ENCODE measurements at places on chromosomes 6 and 20. TPM values are rescaled to one million over a fixed set of nuclear protein-coding genes. Genes with fewer than 3 reads are reported as not detected.

CYP21A2 gene
- 0.12 TPM for total RNA-seq

DNA sequence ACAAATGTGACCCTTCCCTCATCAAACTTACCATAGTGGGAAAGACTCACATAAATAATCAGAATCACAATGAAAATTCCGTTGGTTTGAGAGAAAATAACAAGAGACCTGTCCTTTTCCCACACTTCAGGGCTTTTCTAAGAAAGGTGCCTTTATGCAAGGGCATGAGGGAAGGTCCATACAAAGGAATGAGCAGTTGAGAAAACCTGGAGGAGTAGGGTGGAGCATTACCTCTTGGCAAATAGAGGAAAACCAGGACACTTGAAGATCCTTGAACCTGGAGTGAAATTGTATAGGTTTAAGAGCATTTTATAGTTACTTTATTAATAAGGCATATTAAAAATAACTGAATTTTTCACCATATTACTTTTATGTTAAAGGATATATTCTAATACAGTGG, 54.3 kb downstream of the UBR2 start:
- DNase-seq: no peak

ZBTB12 gene
- total RNA-seq: 4.4 TPM

DNA sequence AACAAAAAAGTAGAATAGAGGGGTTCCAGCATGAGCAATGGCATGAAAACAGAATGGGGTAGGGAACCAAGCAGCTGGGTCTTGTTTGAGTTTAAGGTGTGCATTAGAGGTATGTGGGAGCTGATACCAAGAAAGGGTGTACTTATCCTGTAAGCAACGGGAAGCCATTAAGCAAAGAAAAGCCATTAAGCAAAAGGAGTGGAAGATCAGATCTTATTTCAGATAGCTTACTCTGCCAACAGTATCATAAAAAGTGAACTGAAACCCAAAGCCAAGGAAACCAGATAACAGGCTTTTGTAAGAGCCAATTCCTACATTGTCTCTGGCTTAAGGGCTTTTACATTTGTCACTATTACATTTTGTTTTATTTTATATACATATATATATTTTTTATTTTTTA, 21.3 kb upstream of the BEND6 start:
- no peak for DNase-seq

DNA sequence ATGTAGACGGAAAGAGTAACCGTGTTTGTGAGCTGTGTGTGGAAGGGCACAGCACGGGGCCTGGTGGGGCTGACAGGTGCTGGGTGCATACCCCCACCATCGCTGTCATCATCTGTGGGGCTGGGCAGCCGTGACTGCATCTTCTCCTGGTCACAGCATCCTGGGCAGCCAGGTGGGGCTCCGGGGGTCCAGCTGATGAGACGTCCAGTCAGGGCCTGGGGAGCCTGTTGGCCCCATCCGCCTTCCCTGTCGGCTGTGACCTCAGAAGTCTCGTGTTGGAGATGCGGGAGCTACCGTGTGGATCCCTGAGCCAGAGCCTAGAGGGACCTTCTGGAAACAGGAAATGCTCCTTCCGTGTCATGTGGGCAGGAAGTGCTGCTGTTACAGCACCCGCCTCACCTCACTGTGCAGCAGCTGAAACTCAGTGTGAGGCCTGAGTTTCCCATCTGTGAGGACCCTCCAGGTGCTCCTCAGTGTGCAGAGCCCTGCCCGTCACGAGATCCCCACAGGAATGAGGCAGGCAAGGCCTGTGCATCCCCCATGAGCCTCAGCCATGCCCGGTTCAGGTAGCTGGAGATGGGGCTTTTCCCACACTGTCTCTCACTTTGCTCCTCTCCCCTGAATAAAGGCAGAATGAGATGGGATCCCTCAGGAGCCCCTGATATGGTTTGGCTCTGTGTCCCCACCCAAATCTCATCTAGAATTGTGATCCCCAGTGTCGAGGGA, 108.7 kb downstream of the ERMARD start:
- no peak for DNase-seq

DNA sequence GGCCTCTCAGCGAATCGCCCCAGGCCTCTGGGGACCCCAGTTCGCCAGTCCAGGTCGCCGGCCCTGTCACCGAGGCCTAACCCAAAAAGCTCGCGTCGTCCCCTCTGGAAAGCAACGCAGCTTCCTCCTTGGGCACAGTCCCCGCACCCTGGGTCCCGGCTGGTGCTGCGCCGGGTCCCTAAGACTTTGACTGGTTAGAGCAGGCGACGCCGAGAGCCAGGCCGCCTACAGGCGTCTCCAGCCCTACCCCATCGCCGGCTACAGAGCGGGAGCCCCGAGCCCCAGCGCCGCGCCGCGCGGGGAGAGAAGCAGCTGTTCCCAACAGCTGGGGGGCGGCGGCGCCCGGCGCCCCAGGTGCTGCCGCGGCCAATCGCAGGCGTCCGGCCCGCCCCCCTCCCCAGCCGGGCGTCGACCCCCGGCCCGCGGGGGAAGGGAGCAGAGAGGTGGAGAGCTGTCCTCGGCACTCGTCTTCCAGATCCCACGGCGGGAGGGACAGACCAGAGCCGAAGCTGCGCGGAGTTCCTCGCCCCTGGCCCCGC, 540 bp upstream of the RBM24 start:
- peak; percentile 62 for DNase-seq

GRCh38 chr20:54083459-54083858, 13.1 kb upstream of the BCAS1 start:
- no peak for DNase-seq

ENPP1 gene
- 86.9 TPM for total RNA-seq

DNA sequence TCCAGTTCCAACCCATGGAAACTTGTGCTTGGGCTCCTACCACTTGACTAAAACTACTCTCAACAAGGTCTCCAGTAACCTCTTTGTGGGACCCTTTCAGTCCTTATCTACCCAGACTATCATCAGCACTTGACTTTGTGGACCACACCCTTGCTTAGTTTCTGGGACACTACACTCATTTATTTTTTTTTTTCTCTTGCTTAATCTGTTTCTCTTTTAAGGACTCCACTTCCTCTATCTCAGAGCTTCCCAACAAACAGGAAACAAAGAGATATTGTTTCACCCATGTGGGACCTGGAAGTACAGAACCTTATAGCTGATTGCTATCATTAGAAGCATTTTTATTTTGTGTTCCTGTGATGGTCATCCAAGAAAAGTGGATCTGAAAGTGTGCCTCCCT, 28.8 kb upstream of the ME1 start:
- no peak for DNase-seq

DNA sequence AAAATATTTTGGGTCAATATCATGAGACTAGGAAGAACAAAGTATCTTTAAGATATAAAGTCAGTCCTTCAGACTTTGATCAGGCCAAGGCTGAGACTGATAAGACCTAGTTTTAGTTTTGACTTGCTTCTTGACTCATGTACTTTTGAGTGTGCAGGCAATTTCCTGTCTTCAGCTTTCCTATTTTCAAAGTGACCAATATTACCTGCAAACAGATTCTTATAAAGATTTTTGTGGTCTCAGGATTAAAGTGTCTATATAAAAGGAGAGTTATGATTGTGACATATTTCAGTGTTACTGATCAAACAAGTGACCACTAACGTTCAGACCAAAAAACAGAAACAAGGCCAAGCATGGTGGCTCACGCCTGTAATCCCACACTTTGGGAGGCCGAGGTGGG, 36.0 kb upstream of the AKIRIN2 start:
- DNase-seq: no peak

GRCh38 chr6:51490101-51490500, 597.3 kb downstream of the PKHD1 start:
- no peak for DNase-seq

KCNK16 gene
- not detected for total RNA-seq

DNA sequence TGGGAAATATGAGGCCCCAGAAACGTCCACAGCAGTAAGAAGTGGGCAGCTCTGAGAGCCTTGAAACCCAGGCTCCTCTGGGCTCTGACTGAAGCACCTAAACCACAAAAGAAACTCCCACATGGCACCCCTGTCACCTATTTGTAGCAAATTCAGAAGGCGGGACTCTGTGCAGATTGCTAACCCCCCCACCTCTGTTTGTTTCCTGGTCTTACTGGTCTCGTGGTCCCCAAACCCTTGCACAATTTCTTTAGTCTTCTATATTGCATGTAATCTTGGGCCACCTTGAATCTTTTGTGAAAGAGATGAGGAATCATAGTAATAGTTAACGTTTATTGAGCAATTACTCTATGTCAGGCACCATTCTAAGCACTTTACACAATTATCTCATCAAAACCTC, 154.3 kb downstream of the PREX1 start:
- DNase-seq: no peak

- DNase-seq: peak; percentile 74
These were observed 16.5 kb downstream of the COL20A1 start for GRCh38 chr20:63309261-63310071.

ABHD16B gene
- total RNA-seq: not detected

- no peak for DNase-seq
These were observed 108.5 kb upstream of the CHD6 start for GRCh38 chr20:41726727-41727126.

SLC17A1 gene
- total RNA-seq: 3.2 TPM

GRCh38 chr20:36827541-36828279, 48.2 kb upstream of the TLDC2 start:
- DNase-seq: no peak

DNA sequence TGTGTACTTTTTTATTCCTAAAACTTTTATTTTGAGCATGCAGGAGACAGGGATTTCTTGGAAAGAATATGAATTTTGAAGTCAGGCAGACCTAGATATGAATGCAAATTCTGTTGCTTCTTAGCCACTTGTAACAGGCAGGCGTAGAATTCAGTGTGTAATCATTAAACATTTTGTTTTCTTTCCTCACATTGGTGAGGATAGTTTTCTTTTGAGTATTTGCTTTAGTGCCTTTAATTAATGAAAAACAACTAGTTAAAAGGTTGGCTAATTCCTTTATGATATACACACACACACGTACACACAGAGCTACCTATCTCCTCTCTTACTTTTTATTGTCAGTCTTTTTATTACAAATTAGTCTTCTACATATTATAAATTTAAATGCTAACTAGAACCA, 342.3 kb downstream of the CDKAL1 start:
- DNase-seq: no peak

CD93 gene
- total RNA-seq: 4.1 TPM

UTRN gene
- total RNA-seq: 86.5 TPM

- DNase-seq: no peak
These were observed 60.6 kb downstream of the SHPRH start for GRCh38 chr6:145903356-145904102.

- DNase-seq: no peak
These were observed 197.2 kb downstream of the FAXC start for GRCh38 chr6:99152347-99152643.

DNA sequence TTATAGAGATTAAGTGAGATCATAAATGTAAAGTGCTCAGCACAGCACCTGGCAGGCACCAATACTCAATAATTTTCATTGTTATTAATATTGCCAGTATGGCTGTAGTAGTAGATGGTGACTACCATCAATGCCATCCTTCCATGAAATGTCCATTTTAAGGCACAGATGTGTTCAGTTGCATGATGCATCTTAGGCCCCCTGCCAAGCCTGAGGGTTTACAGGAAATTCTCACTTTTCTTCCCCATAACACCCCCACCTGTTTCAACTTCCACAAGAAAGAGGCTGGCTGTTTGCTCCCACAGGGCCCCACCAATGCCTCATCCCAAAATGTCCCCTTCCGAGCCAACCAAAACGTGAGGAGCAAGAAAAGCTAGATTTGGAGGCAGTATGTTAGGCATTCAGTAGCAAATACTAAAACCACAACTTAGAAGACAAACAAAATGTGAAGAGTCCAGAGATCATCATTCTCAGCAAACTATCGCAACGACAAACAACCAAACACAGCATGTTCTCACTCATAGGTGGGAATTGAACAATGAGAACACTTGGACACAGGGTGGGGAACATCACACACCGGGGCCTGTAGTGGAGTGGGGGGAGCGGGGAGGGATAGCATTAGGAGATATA, 110.6 kb upstream of the NHSL1 start:
- no peak for DNase-seq

GRCh38 chr6:113626475-113626874, 230.7 kb upstream of the MARCKS start:
- DNase-seq: no peak

DNA sequence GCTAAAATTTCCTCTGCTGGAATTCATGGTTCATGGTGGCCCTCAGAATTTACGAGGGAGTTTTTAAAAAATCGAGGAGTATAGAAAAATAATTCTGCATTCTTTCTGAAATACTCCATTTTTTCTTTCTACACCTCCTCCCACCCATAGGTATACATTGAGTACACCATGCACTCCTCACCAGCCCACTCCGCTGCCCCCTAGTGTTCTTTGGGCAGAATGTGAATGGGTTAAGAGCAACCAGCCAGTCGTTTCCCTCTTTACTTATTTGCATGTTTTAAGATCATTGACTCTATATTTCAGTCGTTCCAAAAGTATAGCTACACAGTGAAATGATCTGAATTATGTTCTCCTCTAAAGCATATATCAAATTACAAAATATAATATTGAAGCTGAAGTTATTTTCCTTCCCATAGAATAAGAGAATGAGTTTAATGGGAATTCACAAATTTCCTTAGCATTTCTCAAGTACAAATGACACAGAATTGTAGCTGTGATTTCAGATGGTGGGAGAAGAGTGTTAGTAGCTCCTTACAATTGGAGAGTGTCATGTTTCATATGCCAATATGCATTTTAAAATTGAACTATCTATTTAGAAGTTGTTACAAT, 977.7 kb upstream of the SLC35B3 start:
- DNase-seq: peak; percentile 51

DNA sequence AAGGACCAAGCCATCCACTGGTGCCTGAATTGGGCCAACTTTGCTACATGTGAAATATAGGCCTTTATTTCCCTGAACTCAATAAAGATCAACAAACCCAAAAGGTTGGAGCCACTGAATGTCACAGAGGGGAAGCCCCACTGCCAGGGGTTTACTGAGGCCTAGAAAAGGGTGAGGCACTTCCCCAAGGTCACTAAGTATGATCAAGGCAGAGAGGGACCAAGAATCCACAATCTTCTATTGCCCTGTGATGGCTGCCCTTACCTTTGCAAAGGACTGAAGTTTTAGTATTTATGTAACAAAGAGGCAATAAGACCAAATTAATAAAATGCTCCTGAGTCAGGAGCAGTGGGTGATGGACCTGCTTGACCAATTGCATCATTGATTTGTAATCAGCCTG, 18.0 kb downstream of the TREM1 start:
- no peak for DNase-seq

Data from hepatocyte (in vitro differentiated cells).